ENCODE measurements at places on chromosomes 11 and 22.

GRCh38 chr11:113564527-113565130 lies 89.4 kb upstream of the DRD2 start:
- peak overlapping the region; percentile 50 for H3K4me3 ChIP-seq
- no peaks in the 10 kb centered on the region for H3K36me3 ChIP-seq
- H3K27ac ChIP-seq, result no peak overlapping the region
- no peak for DNase-seq
- H3K27me3 ChIP-seq, result no peaks in the 10 kb centered on the region

GRCh38 chr11:73265278-73265810 lies 6.8 kb upstream of the P2RY6 start:
- H3K4me1 ChIP-seq, result peaks cover 35% of the 10 kb centered on the region
- H3K36me3 ChIP-seq, result no peaks in the 10 kb centered on the region
- DNase-seq, result no peak
- H3K4me3 ChIP-seq, result peak overlapping the region; percentile 70
- no peak overlapping the region for H3K27ac ChIP-seq

- H3K27me3 ChIP-seq, result no peaks in the 10 kb centered on the region
- no peak overlapping the region for H3K27ac ChIP-seq
- H3K4me3 ChIP-seq, result no peak overlapping the region
- H3K4me1 ChIP-seq, result peaks cover 18% of the 10 kb centered on the region
These were observed 73.1 kb downstream of the CDKN1C start for GRCh38 chr11:2812371-2812991.

DNA sequence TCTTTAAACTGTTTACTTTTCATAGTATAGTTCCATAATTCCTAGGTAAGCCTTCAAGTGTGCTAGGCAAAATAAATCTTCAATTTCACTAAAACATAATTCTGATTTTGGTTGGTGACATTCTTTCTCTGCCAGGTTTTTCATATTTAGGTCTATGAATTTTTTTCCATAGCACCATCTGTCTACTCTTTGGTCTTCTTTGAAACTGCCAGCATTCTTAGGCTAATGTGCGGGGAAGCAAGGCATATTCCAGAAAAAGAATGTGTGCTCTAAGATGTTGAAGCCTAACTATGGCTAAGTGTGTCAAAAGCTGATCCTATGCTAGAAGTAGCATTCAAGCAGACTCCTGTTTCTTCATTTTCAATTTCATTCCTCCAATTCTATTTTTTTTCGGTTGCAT lies 213.9 kb upstream of the C11orf87 start:
- H3K4me3 ChIP-seq, result no peak overlapping the region
- H3K27ac ChIP-seq, result no peak overlapping the region
- no peaks in the 10 kb centered on the region for H3K4me1 ChIP-seq
- no peaks in the 10 kb centered on the region for H3K27me3 ChIP-seq
- DNase-seq, result no peak

GRCh38 chr11:26247340-26247739 lies 84.6 kb upstream of the ANO3 start:
- no peaks in the 10 kb centered on the region for H3K36me3 ChIP-seq
- no peaks in the 10 kb centered on the region for H3K27me3 ChIP-seq
- DNase-seq, result no peak
- H3K4me3 ChIP-seq, result no peak overlapping the region

DNA sequence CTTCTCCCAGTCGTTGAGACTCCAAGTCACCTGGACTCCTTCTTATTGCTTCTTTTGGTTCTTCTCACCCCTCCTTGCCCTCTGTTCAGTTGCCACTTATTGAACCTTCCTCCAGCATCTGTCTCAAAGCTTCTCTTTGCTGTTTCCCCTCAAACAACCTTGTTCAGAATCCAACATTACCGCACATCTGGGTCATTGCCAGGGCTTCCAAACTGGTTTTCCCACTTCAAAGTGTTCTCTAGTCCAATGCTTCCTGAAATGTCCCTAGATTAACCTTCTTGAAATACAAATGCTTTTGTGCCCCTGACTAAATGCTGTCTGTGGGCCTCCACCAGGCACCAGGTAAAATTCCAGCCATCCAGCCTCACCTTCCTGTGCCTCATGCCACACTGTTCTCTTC lies 100.8 kb upstream of the TTC12 start:
- DNase-seq, result no peak
- H3K4me3 ChIP-seq, result no peak overlapping the region
- H3K27ac ChIP-seq, result no peak overlapping the region
- no peaks in the 10 kb centered on the region for H3K36me3 ChIP-seq

DNA sequence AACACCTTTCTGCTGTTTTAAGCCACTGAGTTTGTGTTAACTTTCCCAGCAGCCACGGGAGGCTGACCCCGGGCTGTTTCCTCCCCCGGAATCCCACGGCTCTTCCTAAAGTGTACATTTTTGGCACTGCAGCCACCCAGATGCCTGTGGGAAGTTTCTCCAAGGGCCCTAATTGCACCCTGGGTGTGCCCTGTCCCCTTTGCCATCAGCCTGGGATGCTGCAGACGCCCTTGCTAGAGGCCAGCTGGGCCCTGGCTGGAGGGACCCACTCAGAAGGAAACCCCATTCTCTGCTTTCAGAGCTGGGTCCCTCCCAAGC lies 883.3 kb downstream of the BRD1 start:
- H3K4me1 ChIP-seq, result no peaks in the 10 kb centered on the region
- no peaks in the 10 kb centered on the region for H3K27me3 ChIP-seq
- no peak overlapping the region for H3K27ac ChIP-seq
- no peaks in the 10 kb centered on the region for H3K36me3 ChIP-seq
- no peak overlapping the region for H3K4me3 ChIP-seq

GRCh38 chr11:20844216-20844615 lies 174.8 kb downstream of the NELL1 start:
- H3K4me1 ChIP-seq, result no peaks in the 10 kb centered on the region
- H3K27ac ChIP-seq, result no peak overlapping the region
- no peaks in the 10 kb centered on the region for H3K27me3 ChIP-seq
- H3K4me3 ChIP-seq, result no peak overlapping the region
- DNase-seq, result no peak

GRCh38 chr11:46380340-46381047 lies 975 bp upstream of the MDK start:
- H3K27ac ChIP-seq, result peak overlapping the region; percentile 100
- peak; percentile 48 for DNase-seq
- no peaks in the 10 kb centered on the region for H3K27me3 ChIP-seq
- H3K4me3 ChIP-seq, result peak overlapping the region; percentile 79
- H3K4me1 ChIP-seq, result peaks cover 15% of the 10 kb centered on the region

DNA sequence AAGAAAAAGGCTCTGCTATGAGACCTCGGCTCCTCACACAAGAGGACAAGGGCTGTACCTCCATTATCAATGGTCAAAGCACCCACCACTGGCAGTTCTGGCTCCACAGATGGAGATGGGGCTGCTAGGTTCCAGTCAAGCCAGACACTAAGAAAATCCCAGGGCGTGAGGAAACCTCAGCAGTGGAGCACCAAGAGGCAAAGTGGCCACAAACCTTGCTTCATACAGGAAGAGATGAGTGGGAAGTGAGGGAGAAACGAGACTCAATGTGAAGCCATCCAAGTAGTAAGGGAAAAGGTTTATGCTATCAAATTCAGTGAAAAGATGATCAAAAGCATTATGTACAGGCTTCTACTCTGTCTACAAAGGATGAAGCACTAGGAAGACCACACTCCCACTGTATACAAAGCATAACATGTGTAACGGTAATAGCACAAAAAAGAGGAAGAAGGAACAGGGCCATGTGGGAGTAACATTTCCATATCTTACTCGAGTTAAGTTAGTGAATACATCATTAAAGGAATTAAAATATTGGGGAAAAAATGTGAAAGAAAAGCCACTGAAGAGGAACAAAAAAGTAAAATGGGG lies 27.0 kb downstream of the POLDIP3 start:
- H3K36me3 ChIP-seq, result peaks cover 55% of the 10 kb centered on the region
- no peak overlapping the region for H3K27ac ChIP-seq
- no peak overlapping the region for H3K4me3 ChIP-seq
- H3K4me1 ChIP-seq, result no peaks in the 10 kb centered on the region

- H3K27ac ChIP-seq, result no peak overlapping the region
- no peaks in the 10 kb centered on the region for H3K36me3 ChIP-seq
- DNase-seq, result no peak
- H3K27me3 ChIP-seq, result no peaks in the 10 kb centered on the region
- H3K4me1 ChIP-seq, result no peaks in the 10 kb centered on the region
- H3K4me3 ChIP-seq, result no peak overlapping the region
These were observed 19.9 kb upstream of the CTSC start for GRCh38 chr11:88357323-88358039.

- no peak overlapping the region for H3K4me3 ChIP-seq
- H3K36me3 ChIP-seq, result no peaks in the 10 kb centered on the region
- no peaks in the 10 kb centered on the region for H3K4me1 ChIP-seq
- H3K27me3 ChIP-seq, result no peaks in the 10 kb centered on the region
These were observed 31.4 kb upstream of the APOL5 start for GRCh38 chr22:35686298-35686697.

GRCh38 chr11:11884351-11884750 lies 42.6 kb downstream of the USP47 start:
- no peak overlapping the region for H3K27ac ChIP-seq
- H3K27me3 ChIP-seq, result no peaks in the 10 kb centered on the region
- H3K4me1 ChIP-seq, result peaks cover 2% of the 10 kb centered on the region
- DNase-seq, result no peak
- H3K36me3 ChIP-seq, result peaks cover 9% of the 10 kb centered on the region

- H3K4me1 ChIP-seq, result no peaks in the 10 kb centered on the region
- H3K27me3 ChIP-seq, result no peaks in the 10 kb centered on the region
- no peak for DNase-seq
- H3K4me3 ChIP-seq, result no peak overlapping the region
- H3K27ac ChIP-seq, result no peak overlapping the region
- no peaks in the 10 kb centered on the region for H3K36me3 ChIP-seq
These were observed 60.9 kb upstream of the HSPA8 start for GRCh38 chr11:123122852-123123251.

DNA sequence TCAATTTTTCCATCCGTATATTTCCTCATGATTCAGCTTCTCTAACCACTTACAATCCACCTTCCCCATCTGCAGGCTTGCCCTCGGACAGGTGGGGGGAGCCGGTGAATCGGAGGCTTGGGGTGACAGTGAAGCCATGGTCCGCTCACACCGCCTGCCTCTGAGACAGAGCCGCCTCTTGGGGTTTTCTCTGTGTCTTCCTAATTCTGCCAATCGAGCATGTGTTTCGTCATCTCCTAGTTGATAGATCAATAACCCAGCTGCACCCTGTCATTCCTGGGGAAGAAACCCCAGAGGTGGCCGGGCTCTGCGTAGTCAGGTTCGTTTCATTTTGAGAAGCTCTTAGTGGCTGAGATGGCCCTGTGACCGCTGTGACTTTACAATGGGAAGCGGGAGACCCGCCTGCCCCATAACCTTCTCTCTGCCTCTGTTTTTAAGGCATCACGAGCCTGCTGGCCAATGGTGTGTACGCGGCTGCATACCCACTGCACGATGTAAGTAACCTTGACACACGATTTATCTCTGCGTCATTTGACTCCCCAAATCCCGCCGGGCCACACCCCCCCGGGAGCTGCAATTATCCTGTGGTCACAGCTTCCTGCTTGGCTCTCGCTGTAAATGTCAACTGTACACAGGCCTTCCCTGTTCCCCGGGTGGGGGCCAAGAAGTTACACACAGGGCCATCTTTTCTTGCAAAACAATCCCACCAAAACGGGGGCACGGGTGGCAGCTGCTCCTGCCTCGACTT lies 33.3 kb downstream of the ANO1 start:
- no peaks in the 10 kb centered on the region for H3K36me3 ChIP-seq
- no peak overlapping the region for H3K4me3 ChIP-seq

DNA sequence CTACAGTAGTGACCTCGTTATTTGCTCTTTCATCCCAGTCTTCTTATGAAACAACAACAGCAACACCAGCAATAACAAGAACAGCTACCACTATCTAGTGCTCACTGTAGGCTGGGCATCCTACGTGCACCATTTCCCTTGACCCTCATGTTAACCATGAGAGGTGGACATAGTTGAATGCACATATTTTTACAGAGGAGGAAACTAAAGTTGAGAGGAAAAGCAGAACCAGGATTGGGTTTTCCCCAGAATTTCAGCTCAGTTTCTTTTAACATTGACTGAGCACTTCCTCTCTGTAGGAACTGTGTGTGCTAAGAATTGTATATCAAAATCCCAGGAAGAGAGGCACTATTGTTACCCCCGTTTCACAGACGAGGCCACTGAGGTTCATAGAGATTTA lies 39.4 kb upstream of the TSPAN18 start:
- H3K4me1 ChIP-seq, result no peaks in the 10 kb centered on the region
- no peaks in the 10 kb centered on the region for H3K36me3 ChIP-seq
- H3K27ac ChIP-seq, result no peak overlapping the region
- H3K4me3 ChIP-seq, result no peak overlapping the region
- no peak for DNase-seq

DNA sequence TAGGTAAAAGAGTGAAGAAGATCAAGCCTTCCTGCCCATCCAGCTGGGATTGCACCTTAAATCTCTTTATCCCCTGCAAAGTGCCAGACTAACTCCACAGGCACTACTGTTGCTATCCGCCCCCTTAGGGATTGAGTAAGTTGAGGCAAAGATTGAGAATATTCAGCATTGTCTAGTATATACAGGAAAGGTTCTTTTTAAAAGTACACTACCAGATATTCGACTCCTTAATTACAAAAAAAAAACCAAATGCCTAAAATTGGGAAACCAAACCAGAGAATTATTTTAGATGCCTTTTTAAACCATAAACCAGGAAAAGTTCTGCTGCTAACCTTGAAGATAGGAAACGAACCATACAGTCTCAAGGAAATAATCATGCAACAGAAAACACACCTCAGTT lies 11.5 kb downstream of the SERPIND1 start:
- H3K4me3 ChIP-seq, result no peak overlapping the region
- peaks cover 9% of the 10 kb centered on the region for H3K36me3 ChIP-seq
- H3K27ac ChIP-seq, result no peak overlapping the region
- no peaks in the 10 kb centered on the region for H3K4me1 ChIP-seq

DNA sequence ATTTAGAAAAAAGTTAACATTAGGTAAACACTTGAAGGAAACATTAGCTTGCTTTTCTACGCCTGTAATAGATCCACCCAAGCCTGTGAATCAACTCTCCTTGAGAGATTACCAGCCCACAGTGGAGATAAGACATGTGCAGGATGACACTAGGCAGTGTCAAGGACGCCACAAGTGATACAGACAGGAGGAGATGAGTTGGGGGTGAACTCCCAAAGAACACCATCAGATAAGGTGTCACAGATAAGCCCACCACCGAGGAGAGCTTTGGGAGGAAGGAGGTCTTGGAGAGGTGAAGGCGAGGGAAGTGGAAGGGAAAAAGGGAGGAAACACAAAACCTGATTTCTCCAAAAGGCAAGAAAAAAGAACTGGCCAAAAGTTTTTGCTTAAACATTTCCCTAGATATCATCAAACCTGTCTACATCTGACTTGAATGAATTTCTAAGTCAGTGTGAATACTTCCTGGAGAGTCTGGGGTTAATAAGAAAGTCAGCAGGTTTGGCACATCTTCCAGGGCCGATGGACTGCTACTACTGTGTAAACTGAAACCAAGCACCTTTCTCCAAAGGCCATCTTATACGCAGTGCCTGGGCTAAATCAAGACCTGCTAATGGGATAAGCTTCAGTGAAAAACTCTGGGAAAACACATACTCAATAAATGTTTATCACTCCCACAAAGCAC lies 15.5 kb downstream of the CLTCL1 start:
- no peak for DNase-seq
- no peak overlapping the region for H3K27ac ChIP-seq
- no peak overlapping the region for H3K4me3 ChIP-seq
- no peaks in the 10 kb centered on the region for H3K36me3 ChIP-seq

- no peak for DNase-seq
- no peak overlapping the region for H3K27ac ChIP-seq
These were observed 29.8 kb upstream of the ASPHD2 start for GRCh38 chr22:26399289-26399688.

- no peaks in the 10 kb centered on the region for H3K27me3 ChIP-seq
- H3K4me3 ChIP-seq, result no peak overlapping the region
- no peaks in the 10 kb centered on the region for H3K36me3 ChIP-seq
- no peaks in the 10 kb centered on the region for H3K4me1 ChIP-seq
These were observed 220.9 kb downstream of the PGR start for GRCh38 chr11:100908746-100909145.
